CD4-positive, alpha-beta T cell treated with Interleukin-10 for 1 hour (primary cell): ENCODE measurements at places on chromosomes 11 and 22.

- DNase-seq, result peak; percentile 81
Observed at GRCh38 chr11:304915-305843, 2.4 kb upstream of the IFITM2 start.

GRCh38 chr22:22787786-22788459 lies 99.7 kb upstream of the IGLL5 start:
- DNase-seq, result peak; percentile 75

DNA sequence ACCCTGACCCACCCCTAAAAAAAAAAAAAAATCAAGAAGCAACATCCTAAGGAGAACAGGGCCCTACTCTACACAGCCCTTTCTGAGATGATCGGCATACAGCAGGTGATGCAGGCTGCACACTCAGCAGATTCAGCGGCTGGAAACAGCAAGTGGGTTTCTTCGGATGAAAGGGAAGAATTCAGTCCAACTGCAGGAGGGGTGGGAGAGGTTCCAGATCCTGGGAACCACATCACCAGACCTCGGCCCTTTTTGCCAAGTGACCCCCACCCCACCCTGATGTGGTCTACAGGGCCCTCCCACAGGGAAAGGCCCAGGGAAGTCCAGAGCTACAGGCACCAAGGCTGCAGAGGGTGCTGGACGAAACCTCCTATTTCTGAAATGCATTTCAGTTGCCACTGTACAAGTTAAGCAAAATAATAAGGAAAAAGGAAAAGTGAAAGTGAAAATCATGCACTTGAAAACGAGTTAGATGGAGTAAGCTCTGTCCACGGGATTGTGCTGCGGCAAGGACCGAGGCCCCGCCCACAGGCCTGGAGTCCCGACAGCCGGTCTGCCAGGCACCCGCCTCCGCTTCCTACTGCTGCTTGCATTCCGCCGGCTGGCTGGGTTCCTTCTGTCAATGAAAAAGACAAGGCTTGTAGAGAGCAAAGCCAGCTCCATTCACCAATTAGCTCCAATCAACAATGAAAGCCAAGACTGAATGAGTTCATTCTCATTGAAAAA lies 16.0 kb upstream of the PHLDA2 start:
- DNase-seq, result peak; percentile 45

GRCh38 chr11:93166194-93166593 lies 31.6 kb downstream of the SLC36A4 start:
- no peak for DNase-seq

DNA sequence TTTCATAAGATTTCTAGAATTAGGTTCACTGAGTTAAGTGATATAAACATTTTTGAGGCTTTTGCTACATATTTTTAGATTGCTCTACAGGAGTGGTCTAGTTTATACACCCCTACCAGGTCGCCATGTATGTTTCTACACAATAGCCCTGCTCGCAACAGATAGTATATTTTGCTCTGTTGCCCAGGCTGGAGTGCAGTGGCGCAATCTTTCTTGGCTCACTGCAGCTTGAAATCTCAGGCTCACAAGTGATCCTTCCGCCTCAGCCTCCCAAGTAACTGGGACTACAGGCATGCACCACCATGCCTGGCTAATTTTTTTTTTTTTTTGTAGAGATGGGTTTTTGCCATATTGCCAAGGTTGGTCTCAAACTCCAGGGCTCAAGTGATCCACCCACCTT lies 10.4 kb downstream of the ZNRF3 start:
- DNase-seq, result no peak

DNA sequence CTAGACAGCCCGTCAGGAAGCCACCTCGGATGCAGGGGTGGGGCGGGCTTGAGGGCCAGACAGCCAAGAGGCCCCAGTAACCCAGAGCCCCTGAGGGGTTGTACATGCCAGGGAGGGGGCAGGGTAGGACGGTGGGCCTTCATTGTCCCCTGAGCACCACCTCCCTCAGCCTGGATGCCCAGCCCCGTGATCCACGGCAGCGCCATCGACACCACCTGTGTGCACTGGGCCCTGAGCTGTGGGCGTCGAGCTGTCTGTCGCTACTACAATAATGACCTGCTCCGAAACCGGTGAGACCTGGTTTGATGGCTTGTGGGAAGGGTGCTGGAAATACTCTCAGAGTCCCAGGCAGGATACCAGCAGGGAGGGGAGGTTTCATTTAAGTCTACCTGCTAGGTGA lies 37.4 kb upstream of the TPBGL start:
- DNase-seq, result no peak

DNA sequence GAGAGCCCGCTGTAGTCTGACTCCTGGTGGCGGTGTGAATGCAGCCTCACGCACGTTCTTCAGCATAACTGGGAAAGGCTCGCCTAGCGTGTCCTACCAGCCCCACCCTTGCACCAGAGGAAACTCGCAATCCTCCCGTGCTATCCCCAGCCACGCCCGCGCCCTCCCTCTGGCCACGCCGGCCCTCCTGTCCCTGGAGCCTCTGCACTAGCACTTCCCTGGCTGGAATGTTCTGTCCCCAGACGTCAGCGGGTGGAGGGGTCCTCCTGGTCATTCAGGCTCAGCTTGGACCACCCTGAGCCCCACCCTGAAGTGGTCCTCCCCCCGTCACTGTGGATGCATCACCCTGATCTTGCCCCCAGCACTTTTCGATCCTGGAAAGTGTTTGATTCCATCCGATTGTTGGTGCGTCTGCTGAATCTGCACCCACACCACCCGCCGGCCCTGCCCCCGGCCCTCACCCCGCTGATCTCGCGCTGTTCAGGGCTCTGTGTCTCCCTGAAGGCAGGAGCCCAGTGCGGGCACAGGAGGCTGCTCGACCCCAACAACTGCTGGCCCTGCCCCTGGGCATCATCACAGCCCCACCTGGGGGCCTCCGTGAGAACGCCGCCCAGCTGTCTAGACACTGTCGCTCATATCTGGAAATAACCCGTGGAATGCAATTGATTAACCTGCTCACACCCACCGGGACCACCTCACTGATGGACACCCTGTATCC lies 437.0 kb downstream of the TBC1D22A start:
- DNase-seq, result no peak

GRCh38 chr22:28395920-28396753 lies 283.5 kb downstream of the TTC28 start:
- no peak for DNase-seq

- no peak for DNase-seq
Observed at GRCh38 chr11:416051-416756, 1.4 kb upstream of the SIGIRR start.

- DNase-seq, result no peak
Observed at GRCh38 chr11:2249189-2249916, 21.0 kb downstream of the ASCL2 start.

DNA sequence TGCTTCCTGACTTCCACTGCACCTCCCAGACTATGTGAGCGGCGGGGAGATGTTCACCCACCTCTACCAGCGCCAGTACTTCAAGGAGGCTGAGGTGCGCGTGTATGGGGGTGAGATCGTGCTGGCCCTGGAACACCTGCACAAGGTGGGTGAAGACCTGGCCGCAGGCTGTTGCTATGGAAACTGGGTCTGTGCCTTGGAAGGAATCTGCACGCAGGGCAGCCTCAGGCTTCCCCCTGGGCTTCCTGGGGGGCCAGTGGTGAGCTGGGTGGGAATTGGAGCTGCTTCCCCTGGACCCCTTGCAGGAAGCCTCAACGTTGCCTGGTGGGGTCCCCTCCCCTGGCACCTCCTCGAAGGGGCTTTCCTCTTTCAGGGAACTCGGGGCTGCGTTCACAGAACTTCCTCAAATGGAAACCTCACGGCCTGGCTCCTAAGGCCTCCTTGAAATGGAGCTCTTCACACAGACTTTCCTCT lies 1.5 kb downstream of the RPS6KA4 start:
- no peak for DNase-seq

DNA sequence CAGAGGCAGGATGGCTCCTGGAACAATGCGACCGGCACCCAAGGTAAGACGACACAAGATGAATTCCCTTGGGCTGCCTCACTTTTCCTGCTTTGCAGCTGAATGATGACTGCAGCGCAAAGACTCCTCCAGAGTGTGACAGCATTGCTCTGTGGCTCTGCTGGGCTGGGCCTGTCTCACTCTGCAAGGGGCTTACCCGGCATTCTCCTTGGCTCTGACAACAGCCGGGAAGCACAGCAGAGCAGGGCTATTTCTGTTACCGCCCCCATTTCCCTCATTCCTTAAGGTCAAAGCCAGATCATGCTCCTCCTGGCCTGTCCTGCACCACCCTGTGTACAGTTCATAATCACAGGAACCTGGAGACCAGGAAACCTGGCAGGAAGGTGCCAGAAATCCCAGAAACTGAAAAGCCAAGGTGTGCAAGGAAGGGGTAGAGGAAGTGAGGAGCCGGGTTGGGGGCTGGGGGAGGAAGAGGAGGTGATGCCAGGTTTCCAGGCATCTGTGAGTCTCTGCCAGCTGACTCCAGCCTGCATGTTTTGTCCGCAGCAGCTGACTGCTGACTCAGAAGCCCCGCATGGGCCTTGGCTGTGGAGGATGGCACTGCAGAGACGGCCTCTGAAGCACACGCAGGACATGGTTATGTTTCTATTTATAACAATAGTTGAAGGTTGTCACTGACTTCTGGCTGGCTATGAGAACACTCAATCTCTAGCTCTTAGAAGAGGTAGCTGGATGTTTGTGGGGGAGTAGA lies 113.6 kb downstream of the MICAL3 start:
- DNase-seq, result no peak

DNA sequence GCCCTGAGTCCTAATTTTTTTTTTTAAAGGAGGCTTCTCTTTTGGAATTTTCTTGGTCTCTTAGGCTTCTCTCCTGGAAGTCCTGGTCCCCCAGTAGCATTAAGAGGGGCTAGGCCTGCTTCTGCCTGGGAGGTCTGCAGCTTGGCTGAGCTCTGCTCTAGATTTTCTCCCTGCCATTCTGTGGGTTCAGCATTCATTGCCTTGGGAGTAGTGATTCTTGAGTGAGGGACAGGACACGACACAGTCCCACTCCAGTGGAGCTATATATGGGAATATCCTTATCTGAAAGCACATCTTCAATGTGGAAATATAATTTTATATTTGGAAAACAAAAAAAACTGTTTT lies 3.7 kb downstream of the IGSF22 start:
- no peak for DNase-seq

GRCh38 chr11:125287491-125288210 lies 123.1 kb downstream of the PKNOX2 start:
- DNase-seq, result no peak

- no peak for DNase-seq
Observed at GRCh38 chr11:15185021-15185420, 70.3 kb downstream of the INSC start.

DNA sequence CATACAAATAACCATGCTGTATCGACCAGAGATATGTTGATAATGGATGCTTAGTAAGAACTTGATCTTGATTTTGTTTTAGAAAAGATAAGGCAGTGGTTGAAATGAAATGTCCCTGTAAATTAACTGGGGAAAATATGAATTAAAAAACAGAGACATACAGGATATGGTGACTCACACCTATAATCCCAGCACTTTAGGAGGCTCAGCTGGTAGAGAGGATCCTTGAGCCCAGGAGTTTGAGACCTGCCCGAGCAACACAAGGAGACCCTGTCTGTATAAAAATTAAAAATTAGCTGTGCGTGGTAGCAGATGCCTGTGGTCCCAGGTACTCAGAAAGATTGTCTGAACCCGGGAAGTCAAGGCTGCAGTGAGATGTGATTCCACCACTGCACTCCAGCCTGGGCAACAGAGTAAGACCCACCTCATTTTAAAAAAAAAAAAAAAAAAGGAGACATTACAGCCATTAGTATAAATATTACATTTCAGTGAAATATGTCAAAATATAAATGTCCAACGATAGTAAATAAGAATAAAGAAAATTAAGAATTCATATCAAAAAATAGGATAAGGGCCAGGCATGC lies 4.6 kb downstream of the PICALM start:
- DNase-seq, result no peak

- no peak for DNase-seq
Observed at GRCh38 chr11:1131033-1131911, 26.5 kb upstream of the MUC5AC start.

DNA sequence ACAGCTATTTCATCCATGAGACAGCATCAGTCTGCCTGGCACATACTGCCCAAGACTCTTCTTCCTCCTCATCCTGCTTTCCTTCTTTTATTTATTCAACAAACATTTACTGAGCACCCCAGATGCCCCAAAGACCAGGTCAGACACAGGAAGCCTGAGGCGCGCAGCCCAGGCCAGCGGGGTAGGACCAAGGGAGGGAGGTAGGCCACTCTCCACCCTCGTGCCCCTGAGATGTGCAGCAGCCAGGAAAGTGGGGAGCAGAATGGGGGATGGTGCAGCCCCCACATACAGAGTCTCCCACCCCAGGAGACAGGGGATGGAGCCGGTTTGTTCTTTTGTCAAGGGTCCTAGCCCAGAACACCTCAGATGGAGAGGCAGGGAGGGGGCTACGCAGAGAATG lies 4.2 kb upstream of the IL2RB start:
- DNase-seq, result no peak

GRCh38 chr11:105333153-105333552 lies 193.6 kb upstream of the CARD18 start:
- no peak for DNase-seq

DNA sequence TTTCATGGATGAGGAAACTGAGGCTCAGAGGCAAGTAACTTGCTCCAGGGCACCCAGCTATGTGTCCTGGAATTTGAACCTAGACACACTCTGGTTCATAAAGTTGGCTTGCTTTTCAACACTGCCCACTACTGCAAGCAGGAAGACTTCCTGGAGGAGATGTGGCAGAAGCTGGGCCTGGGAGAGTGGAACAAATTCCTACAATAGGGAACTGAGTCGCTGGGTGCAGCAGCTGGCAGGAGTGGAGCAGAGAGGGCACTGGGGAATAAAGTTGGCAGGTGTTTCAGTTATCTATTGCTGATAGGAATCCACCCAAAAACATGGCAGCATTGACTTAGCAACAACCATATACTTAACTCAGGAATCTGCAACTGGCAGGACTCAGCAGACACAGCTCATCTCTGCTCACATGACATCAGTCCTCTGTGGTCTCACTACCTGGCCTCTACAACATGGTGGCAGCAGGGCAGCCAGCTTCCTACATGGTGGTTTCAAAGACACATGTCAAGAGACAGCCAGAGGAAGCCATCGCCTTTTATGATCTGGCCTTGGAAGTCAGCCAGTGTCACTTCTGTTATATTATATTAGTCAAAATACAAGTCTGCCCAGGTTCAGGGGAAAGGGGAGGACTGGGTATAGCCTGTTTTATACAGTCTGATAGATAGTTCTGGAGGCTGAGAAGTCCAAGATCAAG lies 10.6 kb upstream of the CARD10 start:
- no peak for DNase-seq

GRCh38 chr11:83689144-83689780 lies 403.1 kb upstream of the CCDC90B start:
- DNase-seq, result no peak

- DNase-seq, result no peak
Observed at GRCh38 chr11:82949352-82949751, 47.8 kb downstream of the DDIAS start.

- DNase-seq, result peak; percentile 76
Observed at GRCh38 chr22:46739094-46739870, 1.2 kb upstream of the CERK start.

- no peak for DNase-seq
Observed at GRCh38 chr22:45866646-45867117, 110.3 kb downstream of the WNT7B start.
